ENCODE measurements at places on chromosomes 7 and 10.
A peak's percentile ranks its signal among the peaks of the same experiment; 100 is the strongest.

- peak; percentile 15 for DNase-seq
Observed at GRCh38 chr7:90749774-90750173, 153.7 kb downstream of the CDK14 start.

DNA sequence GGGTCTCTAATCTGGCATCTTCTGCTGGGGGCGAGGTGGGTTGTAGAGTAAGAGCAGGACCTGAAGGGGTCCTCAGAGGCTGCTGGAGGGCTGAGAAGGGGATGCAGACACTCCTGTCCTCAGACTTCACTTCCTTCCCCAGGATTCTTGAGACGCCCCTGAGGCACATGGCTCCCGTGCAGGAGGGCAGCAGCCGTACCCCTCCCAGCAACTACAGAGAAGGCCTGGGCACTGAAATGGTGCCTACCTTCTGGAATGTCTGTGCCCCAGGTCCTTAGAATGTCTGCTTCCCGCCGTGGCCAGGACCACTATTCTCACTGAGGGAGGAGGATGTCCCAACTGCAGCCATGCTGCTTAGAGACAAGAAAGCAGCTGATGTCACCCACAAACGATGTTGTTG is 52.0 kb downstream of the VWA2 start:
- DNase-seq = no peak

GRCh38 chr10:60870803-60871202 is 73.2 kb downstream of the RHOBTB1 start:
- DNase-seq = no peak

- no peak for DNase-seq
Observed at GRCh38 chr7:139525239-139525638, 1.8 kb downstream of the CLEC2L start.

DNA sequence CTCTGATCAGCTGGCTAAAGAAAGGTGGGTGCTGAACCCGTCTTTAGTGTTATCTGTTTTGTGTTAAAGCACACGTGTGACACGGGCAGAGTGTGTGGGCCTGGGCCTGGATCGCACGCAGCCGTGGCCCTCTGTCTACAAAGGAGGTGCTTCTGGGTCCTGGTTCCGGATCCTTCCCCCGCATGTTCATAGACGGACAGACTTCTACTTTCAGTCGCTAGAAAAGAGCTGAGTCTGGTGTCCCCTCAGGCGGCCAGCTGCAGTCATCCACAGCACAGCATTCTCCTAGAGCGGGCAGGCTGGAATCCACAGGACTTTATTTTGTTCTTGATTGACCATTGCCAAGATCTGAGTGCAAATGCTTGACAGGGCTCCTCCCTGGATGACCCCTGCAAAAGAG is 134.4 kb downstream of the DLG5 start:
- no peak for DNase-seq

DNA sequence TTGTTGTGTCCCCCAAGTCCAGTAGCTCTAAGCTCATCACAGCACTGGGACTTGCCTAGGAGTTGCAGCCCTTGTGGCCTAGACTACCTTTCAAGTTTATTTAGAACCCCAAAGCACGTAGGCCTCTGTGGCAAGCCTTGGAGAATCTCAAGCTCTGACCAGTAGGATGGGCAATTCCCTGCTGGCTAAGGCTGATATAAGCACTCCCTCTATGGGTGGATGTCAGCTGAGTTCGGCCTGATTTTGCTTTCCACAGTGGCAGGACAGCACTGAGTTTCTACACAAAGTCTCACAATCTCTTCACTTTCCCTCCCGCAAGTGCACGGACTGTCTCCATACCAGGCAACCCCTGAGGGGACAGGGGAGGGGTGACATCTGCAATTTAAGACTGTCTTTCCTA is 886.4 kb upstream of the LRRN3 start:
- no peak for DNase-seq

DNA sequence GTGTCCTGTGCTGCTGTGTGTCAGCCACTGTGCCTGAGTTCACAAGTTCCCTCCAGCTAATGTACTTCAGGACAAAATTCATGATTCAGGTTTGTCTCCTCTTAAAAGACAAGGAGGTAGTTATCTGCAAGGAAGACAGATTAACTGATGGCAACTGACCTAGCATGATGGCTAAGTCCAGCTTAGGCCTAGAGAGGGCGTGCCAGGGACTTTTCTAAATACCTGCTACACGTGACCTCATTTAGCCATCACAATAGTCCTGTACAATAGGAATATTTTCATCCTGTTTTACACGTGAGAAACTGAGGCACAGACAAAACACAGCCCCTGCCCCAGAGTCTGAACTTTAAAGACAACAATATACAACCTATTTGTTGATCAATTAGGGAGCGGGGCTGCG is 275.7 kb downstream of the XPNPEP1 start:
- peak; percentile 16 for DNase-seq

DNA sequence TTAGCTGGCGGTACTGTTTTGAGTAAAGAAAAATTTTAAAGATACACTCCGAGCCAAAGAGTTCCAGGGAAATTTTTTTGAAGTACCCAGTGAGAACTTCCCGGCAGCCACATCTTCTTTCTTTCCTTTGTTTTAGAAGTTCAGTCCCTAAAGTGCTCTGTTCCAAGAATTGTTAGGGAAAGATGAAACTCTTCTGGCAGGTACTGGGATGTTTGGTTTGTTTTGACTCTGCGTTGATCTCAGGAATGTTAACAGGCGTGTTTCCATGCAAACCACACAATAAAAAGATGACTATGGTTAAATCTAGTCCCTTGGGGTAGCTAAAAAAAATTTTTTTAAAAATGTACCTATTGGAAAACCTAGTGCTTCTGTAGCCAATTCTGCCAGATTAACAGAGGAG is 224.7 kb upstream of the PHYHIPL start:
- no peak for DNase-seq

DNA sequence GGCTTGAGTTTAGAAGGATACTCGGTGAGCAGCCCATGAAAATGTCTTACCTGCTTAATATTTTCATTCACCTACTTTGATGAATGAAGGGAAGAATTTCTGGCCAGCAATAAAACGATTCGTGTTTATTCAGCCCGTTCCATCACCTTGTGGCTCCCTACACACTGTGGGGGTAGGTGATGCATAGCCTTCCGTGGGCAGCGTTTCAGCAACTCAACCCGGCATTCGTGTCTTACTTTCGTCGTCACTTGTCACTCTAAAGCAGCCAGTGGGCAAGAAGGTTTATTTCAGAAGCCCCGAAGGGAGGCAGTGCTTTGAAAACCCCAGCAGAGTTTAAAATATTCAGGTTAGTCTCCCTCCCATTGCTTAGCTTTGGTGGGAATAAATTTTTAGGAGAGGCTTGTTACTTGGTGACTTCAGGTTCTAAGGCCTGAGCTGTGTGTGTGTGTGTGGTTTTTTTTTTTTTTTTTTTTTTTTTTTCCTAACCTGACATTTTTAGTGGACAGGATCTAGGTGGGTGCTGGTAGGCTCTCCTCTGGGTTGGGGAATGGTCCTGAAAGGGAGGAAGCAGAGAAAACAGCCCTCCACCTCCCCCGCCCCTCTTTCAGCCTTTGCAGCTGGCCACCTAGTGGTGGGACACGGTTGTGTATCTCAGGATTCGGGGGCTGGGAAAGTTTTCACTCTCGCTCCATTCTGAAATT is 1.8 kb downstream of the GRK5 start:
- no peak for DNase-seq

DNA sequence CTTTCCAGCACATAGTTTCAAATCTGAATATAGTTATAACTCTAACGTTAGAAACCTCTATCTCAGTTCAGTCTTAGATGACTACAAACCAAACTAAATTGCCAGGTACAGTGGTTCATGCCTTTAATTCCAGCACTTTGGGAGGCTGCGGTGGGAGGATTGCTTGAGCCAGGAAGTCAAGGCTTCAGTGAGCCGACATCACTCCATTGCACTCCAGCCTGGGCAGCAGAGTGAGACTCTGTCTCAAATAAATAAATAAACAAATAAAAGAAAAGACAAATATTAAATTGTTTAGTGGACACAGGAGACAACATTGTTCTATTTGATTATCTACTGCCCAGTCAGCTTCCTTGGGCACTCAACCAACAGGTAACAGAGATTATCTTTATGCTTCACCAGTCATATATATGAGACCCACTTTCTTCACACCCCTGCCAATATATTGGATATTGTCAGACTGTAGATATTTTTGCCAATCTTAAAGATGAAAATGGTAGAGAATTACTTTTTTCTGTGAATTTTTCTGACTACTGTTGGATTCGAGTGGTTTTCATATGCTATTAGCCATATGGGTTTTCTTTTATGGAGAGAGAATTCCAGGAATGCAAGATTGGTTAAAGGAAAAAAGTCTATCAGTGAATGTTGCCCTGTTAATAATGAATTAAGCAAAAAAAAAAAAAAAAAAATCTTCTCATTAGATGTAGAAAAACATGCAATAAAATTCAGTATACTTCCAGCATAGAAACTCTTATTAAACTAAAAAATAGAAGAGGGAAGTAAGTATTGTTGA is 16.0 kb downstream of the HDAC9 start:
- no peak for DNase-seq

GRCh38 chr10:26525586-26525985 is 87.4 kb downstream of the APBB1IP start:
- no peak for DNase-seq

GRCh38 chr10:108445746-108446145 is 1281.2 kb upstream of the SORCS1 start:
- DNase-seq = no peak

GRCh38 chr7:138359870-138360559 is 100.0 kb upstream of the TRIM24 start:
- DNase-seq = no peak

GRCh38 chr7:29467193-29467926 is 96.3 kb upstream of the PRR15 start:
- no peak for DNase-seq

DNA sequence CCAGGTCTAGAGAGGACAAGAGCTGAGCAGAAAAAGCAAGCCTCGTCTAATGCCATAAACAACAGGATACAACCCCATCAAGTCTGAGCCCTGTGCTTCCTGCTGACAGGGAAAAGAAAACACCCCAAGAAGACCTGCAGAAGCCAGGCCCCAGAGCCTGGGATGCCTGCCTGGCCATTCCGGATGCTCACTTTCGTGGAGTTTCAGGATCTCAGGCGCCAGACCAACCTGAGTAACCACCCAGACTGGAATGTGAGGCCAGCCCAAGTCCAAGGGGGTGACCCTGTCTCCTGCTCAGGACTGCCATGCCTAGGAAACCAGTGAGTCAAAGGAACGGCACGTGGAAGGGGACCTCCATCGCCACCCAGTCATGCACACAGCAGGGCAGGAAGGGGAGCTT is 74.3 kb downstream of the PLXNA4 start:
- no peak for DNase-seq

GRCh38 chr10:74434547-74434946 is 283.5 kb downstream of the ADK start:
- no peak for DNase-seq

DNA sequence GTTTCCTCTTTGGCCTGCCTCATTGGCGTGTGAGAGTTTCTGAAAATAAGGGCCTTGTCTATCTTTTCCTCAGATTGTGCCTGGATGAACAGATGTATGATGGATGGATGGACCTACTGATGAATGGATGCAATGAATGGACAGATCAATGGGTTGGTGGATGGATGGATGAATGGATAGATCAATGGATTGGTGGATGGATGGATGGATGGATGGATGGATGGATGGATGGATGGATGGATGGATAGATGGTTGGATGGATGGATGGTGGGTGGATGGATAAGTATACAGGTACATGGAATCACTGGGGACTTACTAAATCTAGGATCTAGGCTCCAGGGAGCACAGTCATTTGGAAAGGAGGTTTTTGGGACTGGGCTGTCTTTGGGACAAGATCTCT is 331.9 kb downstream of the GRID1 start:
- no peak for DNase-seq

DNA sequence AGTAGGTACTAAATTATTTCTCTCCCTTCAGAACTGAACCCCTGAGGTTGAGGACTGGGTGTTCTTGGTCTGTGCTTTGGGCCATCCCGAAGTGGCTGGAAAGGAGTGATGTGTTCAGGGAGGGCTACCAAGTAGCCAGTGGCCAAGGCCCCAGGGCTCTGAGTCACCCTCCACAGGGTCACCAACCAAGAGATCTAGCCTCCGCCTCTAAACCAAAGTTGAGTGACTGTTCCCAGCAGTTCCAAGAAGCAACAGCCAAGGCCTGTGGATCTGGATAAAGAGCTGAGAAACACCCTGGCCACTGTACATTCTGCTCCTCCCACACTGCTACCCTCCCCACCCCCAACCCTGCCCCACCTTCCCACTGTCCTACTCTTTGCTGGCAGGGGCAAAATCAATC is 35.5 kb upstream of the KCNMA1 start:
- no peak for DNase-seq

DNA sequence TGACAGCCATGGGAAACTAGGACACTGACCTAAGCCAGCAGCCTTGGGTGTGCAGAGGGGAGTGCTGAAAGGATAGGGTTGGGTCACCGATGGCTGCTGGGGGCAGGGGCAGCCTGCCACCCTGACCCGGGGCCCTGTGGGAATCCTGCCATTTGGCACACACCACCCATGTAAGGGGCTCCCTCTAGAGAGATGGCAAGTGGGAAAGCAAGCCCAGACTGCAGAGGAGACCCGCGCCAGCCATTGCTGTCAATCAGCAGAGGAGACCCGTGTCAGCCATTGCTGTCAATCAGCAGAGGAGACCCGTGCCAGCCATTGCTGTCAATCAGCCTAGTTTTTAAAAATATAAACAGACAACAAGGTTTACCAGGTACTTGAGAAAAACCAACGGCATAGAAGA is 27.4 kb upstream of the PRKAG2 start:
- DNase-seq = no peak

DNA sequence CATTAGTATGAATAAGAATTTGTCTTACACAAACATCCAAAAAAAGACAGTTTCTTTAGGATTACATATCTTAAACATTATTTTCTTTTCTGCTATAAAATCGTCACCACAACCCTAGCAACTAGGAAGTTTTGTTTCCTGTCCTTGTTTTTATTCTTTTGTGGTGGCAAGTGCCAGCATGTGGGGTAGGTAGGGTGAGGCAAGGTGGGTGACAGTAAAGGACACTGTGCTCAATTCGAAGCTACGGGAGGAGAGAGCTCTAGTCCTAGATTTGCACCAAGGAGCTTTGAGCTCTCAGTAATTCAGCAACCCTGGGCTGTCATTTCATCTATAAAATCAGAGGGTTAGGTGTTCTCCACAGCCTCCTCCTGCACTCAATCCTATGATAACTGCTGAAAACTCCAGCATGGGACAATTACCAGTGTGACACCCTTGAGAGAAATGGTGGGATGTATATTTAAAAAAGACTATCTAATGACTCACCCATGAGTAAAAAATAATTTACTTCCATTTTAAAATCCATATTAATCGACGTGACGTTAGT is 187.1 kb downstream of the FAM107B start:
- DNase-seq = no peak

DNA sequence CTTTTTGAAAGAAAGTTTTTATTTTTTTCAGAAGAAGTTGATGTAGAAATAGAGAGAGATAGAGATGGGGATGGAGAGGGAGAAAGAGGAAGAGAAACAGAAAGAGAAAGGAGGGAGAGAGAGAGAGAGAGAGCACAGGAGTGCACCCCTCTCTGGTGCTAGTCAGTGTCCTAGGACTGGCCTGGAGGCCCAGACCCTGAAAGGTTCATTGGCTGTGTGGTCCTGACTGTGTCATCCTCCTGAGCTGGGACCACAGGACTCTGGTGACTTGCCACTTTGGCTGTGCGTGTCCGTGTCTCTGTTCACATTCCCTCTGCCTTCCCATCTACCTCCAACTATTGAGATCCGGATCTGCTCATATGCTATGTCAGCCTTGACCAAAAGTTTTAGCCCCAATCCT is 62.1 kb upstream of the SHH start:
- DNase-seq = no peak
